H9 (cell line): ENCODE measurements at places on chromosomes 5 and 9.

DNA sequence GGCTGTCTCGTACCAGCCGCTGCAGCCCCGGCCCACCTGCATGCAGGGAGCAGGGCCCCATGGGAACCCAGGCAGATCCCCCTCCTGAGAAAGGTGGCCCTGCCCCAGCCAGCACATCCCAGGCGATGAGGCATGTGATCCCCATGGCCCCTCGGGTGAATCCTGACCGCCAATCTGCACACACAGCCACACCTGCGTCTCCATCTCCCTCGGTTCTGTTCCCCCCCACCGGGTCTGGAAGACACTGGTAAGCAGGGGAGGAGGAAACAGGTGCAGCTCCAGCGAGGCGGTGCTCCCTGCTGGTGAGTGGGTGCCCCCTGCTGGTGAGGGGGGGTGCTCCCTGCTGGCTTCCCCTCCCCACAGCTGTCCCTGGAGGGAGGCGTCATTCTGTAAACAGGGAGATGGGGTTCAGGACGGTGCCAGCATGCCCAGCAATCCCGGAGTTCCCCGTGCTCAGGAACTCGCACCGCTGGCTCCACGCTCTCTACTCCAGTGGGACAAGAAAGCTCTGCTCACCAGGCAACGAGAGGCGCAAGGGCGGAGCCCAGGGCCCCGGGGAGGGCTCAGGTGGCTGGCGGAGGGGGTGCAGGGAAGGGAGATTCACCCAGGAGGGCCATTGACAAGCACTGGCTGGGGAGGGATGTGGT is 28.4 kb upstream of the SLC12A7 start:
- DNase-seq: peak; percentile 58

GRCh38 chr9:97186493-97186892 is 121.0 kb upstream of the CCDC180 start:
- no peak for DNase-seq

- peak; percentile 29 for DNase-seq
These were observed 24.7 kb downstream of the ZDHHC11B start for GRCh38 chr5:759781-760362.

GRCh38 chr5:74404574-74405508 is 235.7 kb downstream of the ENC1 start:
- no peak for DNase-seq

DNA sequence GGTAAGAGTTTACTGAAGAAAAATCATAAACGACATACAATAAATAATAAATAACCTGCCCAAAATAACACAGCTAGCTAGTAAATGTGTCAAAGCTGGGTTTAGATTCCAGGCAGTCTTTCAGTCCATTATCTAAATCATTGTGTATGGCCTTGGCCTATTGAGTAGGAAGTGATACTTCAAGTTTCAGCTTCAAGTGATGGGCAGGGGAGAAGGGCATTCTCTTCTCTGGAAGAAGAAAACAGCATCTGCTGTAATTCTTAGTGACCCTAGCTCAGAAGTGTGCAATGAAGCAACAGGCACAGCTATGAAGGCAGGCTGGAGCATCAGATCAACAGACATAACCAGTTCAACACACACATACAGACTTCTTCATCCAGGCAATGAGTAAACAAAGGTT is 42.5 kb downstream of the FNIP1 start:
- no peak for DNase-seq

GRCh38 chr5:2658881-2659470 is 92.5 kb downstream of the IRX2 start:
- no peak for DNase-seq

- DNase-seq: no peak
These were observed 37.3 kb downstream of the COL5A1 start for GRCh38 chr9:134678666-134679443.

DNA sequence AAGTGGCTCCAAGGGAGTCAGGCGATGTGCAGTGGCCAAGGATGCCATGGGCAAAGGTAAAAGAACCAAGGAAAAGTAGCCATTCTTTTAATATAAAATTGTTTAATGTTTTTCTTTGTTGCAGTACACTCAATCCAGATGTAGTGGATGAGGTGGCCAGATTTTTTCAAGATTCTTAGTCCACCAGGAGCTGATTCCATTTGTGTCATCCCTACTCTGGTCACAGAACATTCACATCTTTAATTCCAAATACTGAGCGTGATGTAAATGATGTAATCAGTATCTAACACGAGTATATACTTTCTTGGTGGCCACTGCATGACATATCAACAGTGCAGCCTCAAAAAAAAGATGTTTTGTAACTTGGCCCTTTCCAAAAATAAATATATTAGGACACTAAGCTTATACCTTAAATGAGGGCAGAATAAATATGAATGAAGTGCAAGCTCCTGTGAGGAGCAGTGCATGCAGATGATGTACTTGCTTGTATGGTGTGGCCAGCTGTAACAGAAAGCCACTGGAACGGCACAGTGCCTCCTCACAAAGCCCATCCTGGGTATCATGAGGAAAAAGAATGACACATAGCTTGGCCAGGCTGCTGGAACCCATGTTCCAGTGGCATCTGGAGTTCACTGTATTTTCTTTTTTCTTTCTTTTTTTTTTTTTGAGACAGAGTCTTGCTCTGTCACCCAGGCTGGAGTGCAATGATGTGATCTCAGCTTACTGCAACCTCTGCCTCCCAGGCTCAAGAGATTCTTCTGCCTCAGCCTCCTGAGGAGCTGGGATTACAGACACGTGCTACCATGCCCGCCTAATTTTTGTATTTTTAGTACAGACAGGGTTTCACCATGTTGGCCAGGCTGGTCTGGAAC is 6.5 kb upstream of the SPATA24 start:
- no peak for DNase-seq

DNA sequence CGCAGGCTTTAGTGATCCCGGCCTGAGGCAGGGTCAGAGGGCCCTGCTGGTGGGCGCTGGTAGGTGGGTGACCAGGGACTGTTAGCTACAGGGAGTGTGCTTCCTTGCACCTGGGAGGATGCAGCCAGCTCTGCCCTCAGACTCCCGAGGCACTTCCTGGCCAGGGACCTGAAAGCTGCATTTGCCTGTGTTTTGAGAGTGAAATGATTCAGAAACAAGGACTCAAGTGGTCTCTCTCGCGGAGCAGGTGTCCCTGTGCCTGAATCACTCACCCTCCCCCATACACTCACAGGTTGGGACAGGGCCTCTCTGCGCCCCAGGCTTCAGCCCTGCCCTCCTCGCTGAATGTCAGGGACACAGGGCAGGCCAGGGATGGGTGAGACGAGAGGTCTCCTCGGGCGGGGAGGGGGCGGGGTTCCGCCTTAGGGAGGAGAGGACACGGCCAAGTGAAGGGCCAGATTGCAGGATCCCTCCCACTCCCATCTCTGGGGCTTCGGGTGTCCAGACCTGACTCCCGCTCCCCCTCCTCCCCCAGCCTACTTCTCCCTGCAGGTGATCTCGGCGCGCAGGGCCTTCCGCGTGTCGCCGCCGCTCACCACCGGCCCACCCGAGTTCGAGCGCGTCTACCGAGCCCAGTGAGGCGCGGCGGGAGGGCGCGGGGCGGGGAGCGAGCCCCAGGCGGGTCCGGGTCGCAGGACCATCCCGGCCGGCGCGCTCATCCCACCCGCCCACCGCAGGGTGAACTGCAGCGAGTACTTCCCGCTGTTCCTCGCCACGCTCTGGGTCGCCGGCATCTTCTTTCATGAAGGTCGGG is 1.5 kb downstream of the LTC4S start:
- DNase-seq: peak; percentile 84
